SK-N-MC (cell line): ENCODE measurements at places on chromosomes 3 and 15.

GRCh38 chr15:90227816-90228772 is 5.6 kb downstream of the CIB1 start:
- no peak for DNase-seq

GRCh38 chr3:58068122-58068809 is 60.0 kb downstream of the FLNB start:
- DNase-seq: no peak

- DNase-seq: no peak
Measured at GRCh38 chr15:38547255-38547997, 17.2 kb downstream of the RASGRP1 start.

GRCh38 chr15:41965441-41966413 is 6.6 kb downstream of the EHD4 start:
- DNase-seq: no peak

- no peak for DNase-seq
Measured at GRCh38 chr15:92848852-92849598, 51.1 kb upstream of the CHD2 start.

GRCh38 chr3:56682462-56683121 is 473 bp downstream of the TASOR start:
- DNase-seq: no peak

GRCh38 chr3:130991126-130991525 is 35.5 kb downstream of the ASTE1 start:
- no peak for DNase-seq

- no peak for DNase-seq
Measured at GRCh38 chr3:38247366-38248035, 18.1 kb upstream of the SLC22A13 start.

DNA sequence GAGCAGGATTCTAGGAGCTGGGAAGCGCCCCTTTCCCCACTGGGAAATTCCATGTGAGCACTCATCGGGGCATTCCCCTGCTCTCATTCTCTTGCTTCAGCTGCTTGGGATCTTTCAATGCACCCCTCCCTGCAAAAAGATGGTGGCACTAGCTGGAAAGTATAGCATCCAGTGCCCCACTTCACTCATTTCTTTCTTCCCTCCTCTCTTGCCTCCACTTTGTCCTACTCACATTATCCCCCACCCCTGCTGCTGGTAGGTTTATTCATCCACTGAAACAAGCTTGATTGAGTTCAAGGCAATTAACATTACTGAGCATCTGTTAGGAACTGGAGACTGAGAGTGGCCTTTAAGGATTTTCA is 84.8 kb upstream of the LIMD1 start:
- DNase-seq: no peak

DNA sequence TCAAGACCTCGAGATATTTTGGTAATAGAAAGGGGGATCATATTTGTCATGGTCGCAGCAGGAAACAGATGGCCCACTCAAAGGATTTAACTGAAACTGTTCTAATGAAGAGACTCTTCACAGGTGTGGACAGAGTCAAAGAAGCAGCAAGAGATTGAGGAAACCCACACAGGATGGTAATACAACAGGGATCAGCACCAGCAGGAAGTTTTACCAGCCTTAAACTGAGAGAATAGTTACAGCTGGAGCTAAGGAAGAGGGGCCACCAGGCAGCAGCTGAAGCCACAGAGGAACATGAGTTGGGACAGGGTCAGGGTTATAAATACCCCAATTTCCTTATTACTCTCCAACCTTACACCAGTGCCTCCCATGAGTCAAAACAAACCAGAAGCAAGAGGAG is 131.8 kb upstream of the UBE2E2 start:
- DNase-seq: no peak

DNA sequence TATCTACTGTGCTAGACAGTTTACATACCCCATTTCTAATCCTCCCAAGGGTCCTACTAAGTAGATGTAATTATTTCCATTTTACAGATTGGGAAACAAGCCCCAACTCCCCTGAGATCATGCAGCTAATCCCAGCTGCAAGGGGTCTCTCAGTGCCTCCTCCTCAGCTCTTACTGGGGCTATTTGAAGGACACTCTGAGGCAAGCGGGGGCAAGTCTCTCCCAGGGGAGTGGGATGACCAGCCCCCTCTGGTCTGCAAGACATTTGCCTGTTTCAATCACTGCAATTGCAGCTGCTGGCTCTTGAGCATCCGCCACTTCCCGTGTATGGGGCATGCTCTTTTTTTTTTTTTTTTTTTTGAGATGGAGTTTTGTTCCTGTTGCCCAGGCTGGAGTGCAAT is 11.4 kb downstream of the LAMP3 start:
- DNase-seq: no peak

GRCh38 chr3:40505599-40506462 is at the start of gene ZNF620:
Gene ZNF620, plus strand, starts transcription at chr3:40506039. Its CDS starts 314 bp downstream, at chr3:40506353.
- DNase-seq: peak; percentile 22

- DNase-seq: peak; percentile 91
Measured at GRCh38 chr15:67548862-67549651, 6.6 kb downstream of the MAP2K5 start.

GRCh38 chr15:90001062-90001682 is at the start of gene ZNF710:
Gene ZNF710, plus strand, starts transcription at chr15:90001324. Its CDS starts 65,814 bp downstream, at chr15:90067138.
- no peak for DNase-seq

DNA sequence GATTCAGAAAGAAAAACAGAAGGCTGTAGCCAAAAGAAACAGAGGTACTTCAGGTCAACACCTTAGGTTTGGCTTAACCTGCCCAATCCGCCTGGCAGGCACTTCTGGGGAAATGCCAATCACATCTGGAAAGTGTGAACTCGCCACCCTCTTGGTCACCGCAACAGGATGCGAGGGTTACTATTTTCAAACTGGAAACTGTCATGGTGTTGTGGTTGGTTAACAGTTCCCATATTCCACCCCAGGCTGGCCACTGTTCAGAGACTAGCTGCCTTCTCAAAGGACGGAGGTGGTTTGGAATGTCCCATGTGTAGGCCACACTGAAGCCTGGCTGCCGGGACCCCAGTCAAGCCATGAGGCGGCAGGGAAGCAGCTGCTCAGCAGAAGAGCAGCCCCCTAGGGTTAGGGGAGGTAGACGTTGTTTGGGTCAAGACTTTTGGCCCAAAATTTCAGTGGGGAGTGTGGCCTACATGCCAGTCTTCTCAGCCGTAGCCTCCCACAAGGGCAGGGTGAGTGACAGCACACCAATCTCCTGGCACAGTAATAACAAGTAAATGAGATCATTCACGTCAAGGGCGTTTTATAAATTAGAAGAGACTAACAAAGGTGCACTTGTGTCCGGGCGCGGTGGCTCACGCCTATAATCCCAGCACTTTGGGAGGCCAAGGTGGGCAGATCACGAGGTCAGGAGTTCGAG is 54.6 kb downstream of the UMPS start:
- no peak for DNase-seq

- no peak for DNase-seq
Measured at GRCh38 chr3:174710612-174711011, 148.5 kb upstream of the NAALADL2 start.

DNA sequence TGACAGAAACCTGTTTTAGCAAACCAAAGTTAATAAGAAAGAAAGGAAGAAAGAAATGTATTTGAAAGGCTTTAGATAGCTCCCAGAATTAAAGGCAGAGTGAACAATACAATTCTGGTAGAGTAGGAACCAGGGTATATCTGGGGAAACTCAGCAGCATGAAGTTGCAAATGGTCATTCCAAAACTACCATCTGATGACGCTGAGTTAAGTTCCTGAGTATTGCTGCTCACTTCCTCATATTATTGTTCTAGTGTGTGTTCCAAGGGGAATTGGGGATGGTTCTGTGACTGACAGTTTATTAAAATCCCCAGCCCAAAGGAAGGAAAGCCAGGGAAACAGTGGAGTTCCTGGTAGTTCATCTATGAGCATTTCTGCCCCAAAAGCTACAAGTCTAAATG is 88.3 kb upstream of the FRMD4B start:
- DNase-seq: no peak

DNA sequence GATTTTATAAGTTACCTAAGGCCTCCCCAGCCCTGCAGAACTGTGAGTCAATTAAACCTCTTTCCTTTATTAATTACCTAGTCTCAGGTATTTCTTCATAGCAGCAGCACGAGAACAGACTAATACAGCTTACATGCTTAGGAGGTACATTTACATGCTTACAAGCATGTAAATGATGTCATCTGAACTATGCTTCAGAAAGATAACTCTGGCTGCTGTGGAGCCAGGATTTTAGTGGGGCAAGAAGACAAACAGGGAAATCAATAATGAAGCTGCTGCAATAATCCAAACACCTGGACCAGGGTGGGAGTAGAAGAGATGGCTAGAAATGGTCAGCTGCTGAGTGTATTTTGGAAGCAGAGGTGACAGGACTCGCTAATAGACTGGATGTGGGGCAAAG is 9.6 kb downstream of the NDUFAF1 start:
- no peak for DNase-seq

DNA sequence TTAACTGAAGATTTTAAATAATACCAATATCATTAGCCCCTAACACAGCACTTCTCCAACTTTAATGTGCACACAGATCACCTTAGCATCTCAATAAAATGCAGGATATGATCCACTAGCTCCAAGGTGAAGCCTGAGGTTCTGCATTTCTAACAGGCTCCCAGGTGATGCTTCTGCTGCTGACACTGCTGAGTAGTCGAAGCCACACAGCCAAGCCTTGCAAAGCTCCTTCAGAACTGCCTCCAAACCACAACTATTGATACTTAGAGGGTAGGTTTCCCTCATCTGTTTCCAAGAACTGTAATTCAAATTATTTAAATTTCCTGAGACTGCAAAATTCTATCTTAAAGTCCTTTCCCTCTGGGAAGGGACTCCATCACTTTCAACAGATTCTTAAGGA is 3.9 kb downstream of the RIOX2 start:
- no peak for DNase-seq
